ENCODE measurements at places on chromosomes 4 and X.

DNA sequence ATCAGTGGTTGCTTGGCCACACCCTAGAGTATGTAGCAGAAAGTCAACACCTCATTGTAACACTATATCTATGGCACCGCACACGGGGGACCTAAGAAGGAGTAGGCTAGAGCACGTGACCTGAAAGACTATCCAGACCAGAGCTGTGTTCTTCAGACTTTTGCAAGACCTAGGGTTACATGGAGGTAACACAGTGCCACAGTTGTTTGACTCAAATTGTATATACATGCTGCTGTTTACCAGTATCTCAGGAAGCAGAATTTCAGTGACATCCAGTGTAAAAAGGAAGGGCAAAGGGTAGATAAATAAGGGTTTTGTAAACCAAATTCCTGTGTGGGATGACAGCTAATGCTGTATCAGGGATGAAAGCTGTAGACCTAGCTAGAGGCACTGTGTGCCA is 30.2 kb downstream of the PNMA6A start:
- no peak for DNase-seq

- DNase-seq = no peak
Observed at GRCh38 chr4:169397762-169398161, 127.0 kb upstream of the SH3RF1 start.

DNA sequence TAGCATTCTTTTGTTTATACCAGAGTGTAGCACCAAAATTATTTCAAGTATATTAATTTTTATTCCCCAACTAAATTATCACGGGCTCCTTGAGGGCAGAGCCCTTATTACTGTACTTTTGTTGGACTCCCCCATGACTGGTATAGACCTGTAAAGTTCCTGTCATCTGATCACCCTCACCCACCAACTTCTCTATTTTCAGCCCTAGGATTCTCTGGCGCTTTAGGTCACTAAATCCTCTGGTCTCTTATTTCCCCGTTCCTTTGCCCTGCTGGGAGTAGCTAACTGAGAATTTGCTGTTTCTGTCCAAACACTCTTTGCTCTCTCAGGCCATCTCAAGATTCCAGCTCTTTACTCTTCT is 3.2 kb upstream of the XKRX start:
- no peak for DNase-seq

GRCh38 chr4:102828497-102828808 is 1.1 kb upstream of the UBE2D3 start:
- DNase-seq = no peak

- no peak for DNase-seq
Observed at GRCh38 chr4:110704748-110705439, 82.0 kb upstream of the PITX2 start.

GRCh38 chrX:130299279-130300009 is 30.7 kb upstream of the ZNF280C start:
- DNase-seq = no peak

GRCh38 chr4:113371111-113371510 is 321.7 kb downstream of the ANK2 start:
- no peak for DNase-seq

- DNase-seq = no peak
Observed at GRCh38 chrX:65993332-65993731, 46.5 kb downstream of the VSIG4 start.

DNA sequence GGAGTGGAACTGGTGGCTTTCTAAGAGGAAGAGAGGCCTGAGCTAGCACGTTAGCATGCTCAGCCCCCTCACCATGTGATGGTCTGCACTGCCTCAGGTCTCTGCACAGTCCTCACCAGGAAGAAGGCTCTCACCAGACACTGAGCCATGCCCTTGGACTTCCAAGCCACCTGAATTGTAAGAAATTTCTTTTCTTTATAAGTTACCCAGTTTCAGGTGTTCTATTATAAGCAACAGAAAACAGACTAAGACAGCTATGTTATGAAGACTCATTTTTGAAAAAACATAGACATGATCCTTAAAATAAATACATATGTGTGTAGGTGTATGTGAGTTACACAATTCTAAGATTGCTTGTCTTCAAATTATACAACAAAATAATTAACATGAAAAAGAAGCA is 74.7 kb downstream of the CEP44 start:
- no peak for DNase-seq

DNA sequence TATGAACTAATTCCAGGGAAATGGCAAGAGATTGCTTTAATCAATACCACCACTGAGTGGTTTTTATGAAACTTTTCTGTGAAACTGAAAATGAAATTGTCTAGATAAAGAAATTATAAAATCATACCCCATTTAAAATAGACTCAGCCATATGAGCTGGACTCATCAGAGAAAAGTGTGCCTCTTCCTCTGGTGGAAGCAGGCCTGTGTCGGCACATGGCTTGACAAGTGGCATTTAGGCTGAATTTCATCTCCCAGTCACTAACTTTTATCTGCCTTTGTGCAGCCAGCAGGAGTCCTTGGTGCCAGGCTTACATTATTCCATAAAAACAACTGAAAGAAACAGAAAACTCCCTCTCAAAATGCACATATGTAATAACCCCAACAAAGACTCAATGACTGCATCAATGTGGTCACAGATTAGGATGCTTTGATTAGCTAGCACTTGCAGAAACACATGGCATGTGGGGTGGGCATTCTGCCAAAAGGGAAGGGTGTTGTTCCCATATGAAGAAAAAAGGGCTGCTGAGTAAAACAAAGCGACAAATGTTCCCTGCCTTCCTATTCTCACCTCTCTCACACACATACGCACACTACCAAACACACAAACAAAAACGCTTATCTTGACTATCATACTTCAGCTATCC is 232.3 kb downstream of the PABPC4L start:
- DNase-seq = no peak

- DNase-seq = no peak
Observed at GRCh38 chr4:8607603-8608481, 15.3 kb downstream of the CPZ start.

GRCh38 chr4:74754218-74754617 is 40.1 kb downstream of the BTC start:
- no peak for DNase-seq

DNA sequence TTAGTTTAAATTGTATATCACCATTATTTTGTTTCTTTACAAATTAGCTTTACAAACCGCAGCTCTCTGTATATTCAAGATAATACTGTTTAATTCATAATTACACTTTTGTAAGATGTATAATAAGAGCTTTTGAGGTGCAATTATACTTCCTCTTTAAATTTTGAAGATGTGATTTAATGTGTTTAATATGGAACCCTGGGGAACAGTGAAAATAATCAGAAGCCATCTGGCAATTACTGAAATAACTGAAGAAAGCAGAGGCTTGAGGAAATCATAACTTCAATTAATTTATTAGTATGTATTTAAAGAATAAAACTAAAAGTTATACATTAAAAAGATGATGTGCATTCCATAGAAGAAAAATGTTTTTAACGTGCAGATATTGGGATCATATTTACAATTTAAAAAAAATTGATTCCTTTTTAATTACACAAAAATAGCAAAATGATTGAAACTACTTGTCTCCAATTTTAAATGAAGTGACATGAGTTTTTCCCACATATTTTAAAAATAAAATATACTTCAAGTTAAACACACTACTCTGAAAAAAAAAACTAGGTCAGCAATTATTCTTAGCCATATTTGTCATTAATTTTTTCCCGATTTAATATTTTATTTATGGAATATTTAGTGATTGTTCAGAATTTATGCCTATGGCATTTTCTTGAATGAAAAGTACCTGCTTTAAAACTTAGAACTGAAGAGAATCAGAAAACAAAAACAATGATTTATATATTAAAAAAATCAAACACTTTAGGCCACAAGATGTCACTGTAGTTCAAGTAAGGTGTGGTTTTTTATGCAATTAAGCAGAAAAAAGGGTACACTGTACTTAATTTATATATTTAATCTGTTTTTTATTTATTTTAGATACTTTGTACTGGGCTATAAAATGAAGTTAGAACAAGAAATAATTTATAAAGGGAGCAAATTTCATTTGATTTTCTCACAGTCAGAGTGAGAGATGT is 942.7 kb upstream of the NDST4 start:
- DNase-seq = no peak

DNA sequence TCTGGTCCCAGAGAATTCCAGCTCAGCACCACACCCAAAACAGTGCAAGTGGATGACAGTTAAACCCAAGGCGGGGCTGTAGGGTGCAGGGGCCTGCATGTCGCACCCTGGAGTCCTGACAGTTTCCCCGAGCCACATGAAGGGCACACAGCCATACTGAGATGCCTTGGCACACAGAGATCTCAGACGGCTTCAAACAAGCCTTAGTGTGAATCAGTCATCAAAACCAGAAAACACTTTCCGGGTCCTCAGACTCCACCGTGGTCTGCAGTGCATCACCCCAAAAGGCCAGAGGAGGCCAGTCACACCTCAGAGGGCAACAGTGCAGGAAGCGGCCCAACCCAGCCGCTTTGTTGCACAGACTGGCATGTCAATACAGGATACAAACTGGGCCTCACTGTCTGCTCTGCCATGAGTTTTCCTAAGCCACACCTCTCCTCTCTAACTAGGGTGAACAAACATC is 64.6 kb upstream of the ENPP6 start:
- no peak for DNase-seq

DNA sequence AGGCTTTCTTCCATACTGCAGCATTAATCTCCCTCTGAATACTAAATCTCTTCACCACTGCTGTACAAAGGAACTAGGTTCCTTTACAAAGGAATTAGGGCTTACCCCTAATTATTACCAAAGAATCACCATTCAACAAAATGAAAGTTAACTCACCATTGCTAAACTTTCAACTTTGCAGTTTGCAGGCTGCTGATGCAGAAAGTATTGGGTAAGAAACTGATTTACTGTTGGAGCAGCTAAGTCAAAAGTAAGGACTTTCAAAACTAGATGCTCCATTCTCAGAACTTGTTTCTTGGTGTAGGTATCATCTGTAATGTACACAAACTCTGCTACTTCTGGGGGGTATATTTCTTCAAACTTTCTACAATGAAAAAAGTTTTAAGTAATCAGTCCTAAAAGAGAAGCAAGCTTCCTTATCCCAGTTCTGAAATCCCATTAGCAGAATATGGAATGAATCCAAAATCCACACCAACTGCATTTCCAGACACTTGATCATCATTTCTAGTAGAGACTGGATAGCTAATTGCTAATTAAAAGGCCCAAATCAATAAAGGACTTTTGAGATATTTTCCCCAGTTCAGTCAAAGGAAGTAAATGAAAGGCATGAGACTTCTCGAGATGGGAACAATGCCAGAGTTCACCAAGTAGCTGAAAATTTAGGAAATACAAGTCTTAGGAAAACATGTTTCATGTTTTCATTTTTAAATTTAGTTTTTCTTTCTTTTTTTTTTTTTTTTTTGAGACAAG is 4.3 kb downstream of the CCNA2 start:
- DNase-seq = no peak

DNA sequence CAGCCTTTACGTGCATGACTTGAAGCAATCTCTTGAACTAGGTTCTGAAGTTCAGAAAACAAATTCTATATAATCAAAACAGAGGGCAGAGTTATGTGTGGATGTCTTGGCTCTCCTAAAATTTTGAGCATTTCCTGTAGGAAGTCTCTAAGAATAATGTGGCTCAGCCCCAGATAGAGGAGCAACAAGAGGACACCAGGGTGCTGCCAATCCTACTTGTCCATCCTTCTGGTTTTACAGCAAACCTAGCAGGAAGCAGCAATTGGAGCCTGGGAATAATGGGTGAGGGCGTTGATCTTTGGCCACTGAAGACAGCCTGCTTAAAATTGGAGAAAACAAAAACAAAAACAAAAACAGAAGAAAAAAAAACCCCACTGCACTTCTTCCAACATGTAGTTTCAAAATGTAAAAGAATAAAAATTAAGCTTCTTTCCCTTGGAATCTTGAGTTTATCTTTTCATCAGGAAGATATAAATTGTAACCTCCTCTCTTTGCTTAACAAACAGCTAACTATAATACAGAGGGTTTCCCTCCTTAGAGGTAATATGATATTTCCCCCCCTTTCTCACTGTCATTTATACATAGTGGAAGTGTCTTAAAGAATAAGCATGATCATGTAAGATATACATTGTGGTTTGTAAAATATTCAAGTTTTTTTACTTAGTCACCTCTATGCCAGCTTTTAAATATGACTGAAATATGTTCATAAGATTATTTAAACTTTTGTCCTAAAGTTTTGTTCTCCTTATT is 130.6 kb downstream of the FBXO8 start:
- no peak for DNase-seq

DNA sequence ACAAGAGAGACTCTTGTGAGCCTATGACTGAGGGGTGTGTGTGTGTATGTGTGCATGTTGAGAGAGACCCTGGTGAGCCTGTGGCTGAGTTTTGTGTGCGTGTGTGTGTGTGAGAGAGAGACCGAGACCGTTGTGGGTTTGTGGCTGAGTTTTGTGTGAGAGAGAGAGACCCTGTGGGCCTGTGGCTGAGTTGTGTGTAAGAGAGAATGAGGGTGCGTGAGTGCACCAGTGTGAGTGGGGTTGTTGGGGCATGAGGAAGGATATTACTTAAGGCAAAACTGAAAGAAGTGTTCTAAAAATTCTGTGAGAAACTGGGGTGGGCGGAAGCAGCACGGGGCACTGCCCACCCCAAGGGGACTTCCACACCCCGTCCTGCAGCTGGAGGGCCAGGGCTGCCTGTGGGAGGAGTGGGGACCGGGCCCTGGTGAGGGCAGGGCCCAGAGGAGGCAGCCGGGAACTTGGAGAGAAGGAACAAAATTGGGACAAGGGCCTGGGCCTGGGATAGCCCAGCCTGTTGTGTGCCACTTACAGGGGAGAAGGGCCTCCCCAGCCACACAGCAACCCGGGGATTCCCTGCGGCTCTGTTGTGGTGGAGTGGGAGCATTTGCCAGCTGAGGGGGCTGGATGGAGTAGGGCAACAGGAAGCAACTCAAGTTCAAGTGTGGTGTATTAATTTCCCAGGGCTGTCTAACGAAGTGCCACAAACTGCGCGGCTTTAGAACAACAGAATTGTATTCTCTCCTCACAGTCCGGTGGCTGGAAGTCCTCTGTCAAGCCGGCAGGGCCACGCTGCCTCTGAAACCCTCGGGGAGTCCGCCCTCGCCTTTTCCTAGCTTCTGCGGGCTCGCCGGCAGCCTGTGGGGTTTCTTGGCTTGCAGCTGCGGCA is 22.1 kb downstream of the TMEM131L start:
- peak; percentile 50 for DNase-seq

- DNase-seq = no peak
Observed at GRCh38 chrX:141989815-141990214, 86.1 kb downstream of the MAGEC1 start.

GRCh38 chrX:154402622-154403127 is 4.5 kb downstream of the RPL10 start:
- DNase-seq = no peak

DNA sequence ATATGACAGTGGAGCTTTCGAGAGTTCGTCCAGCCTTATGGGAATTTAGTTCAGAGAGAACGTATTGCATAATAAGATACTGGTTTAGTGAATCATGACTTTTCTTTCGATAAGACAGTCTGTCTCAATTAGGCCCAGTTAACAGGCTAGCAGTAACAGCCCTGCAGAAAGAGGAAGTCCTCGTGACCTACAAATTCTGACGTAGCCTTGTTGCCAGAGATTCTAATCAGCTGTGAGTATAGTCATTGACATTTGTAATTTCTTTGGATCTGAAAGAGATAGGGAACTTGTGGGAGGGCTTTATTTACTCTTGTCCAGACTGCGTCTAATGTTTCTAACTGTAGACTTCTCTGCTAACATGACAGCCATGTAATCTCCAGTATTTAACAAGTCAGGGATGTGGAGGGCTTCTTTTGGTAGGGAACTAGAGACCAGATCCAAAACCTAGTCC is 15.8 kb downstream of the ART3 start:
- DNase-seq = no peak

Data from stimulated activated CD8-positive, alpha-beta memory T cell treated with anti-CD3 and anti-CD28 coated beads, Interleukin-2, amount 100 ng/mL, for 1 hour (primary cell).